ENCODE measurements at places on chromosomes 1 and 21. TPM values are rescaled to one million over a fixed set of nuclear protein-coding genes. Genes with fewer than 3 reads are reported as not detected.

ITGB2 gene
- not detected for total RNA-seq

LAMC2 gene
- 2.3 TPM for total RNA-seq

RGS1 gene
- not detected for total RNA-seq

ZNF683 gene
- total RNA-seq: not detected

AK4 gene
- total RNA-seq: 23.4 TPM

NTMT2 gene
- total RNA-seq: not detected

NCSTN gene
- total RNA-seq: 187 TPM

SLC30A10 gene
- not detected for total RNA-seq

TRIM45 gene
- total RNA-seq: 7.3 TPM

TMEM269 gene
- total RNA-seq: 0.15 TPM

TLCD4 gene
- total RNA-seq: 0.29 TPM

MYOM3 gene
- not detected for total RNA-seq

OLFML2B gene
- 7.1 TPM for total RNA-seq

FNDC5 gene
- total RNA-seq: 0.87 TPM

ACTL8 gene
- total RNA-seq: not detected

AIDA gene
- 93.8 TPM for total RNA-seq

BEST4 gene
- 0.33 TPM for total RNA-seq

DDI2 gene
- 14.5 TPM for total RNA-seq

FPGT gene
- total RNA-seq: 18.5 TPM

LIPI gene
- total RNA-seq: not detected

ZP4 gene
- not detected for total RNA-seq

ADAM30 gene
- total RNA-seq: not detected

ADAMTS1 gene
- total RNA-seq: 171 TPM

PTCH2 gene
- 0.33 TPM for total RNA-seq

BNIPL gene
- under 0.01 TPM for total RNA-seq

NME7 gene
- total RNA-seq: 16.7 TPM

TPTE gene
- not detected for total RNA-seq

LRRC53 gene
- total RNA-seq: not detected

SLFNL1 gene
- total RNA-seq: 0.66 TPM

C1orf226 gene
- 0.17 TPM for total RNA-seq

PMVK gene
- total RNA-seq: 6.8 TPM

PPP1R12B gene
- 19.2 TPM for total RNA-seq

RAB42 gene
- 10.6 TPM for total RNA-seq

FALEC gene
- not detected for total RNA-seq

PRCC gene
- 15.4 TPM for total RNA-seq

PRAMEF11 gene
- total RNA-seq: not detected

NCF2 gene
- 0.15 TPM for total RNA-seq

BEND5 gene
- not detected for total RNA-seq

CA6 gene
- total RNA-seq: not detected

HPDL gene
- total RNA-seq: 0.73 TPM

MROH9 gene
- not detected for total RNA-seq

RXFP4 gene
- not detected for total RNA-seq

TMPRSS2 gene
- total RNA-seq: not detected

MEX3A gene
- total RNA-seq: 2.0 TPM

PIGR gene
- total RNA-seq: not detected

C1QB gene
- not detected for total RNA-seq

MTARC2 gene
- 6.1 TPM for total RNA-seq

CFH gene
- total RNA-seq: 128 TPM

THBS3 gene
- total RNA-seq: 28.2 TPM

FAM163A gene
- not detected for total RNA-seq

PKNOX1 gene
- total RNA-seq: 15.0 TPM

OR6K3 gene
- total RNA-seq: not detected

DYNLT5 gene
- 0.33 TPM for total RNA-seq

FAAH gene
- 1.8 TPM for total RNA-seq

MAP3K21 gene
- 0.73 TPM for total RNA-seq
